ENCODE measurements at places on chromosomes 13 and 19.
A peak's percentile ranks its signal among the peaks of the same experiment; 100 is the strongest.

GRCh38 chr19:53519446-53519845, 18.5 kb upstream of the ZNF331 start:
- DNase-seq, result no peak

DNA sequence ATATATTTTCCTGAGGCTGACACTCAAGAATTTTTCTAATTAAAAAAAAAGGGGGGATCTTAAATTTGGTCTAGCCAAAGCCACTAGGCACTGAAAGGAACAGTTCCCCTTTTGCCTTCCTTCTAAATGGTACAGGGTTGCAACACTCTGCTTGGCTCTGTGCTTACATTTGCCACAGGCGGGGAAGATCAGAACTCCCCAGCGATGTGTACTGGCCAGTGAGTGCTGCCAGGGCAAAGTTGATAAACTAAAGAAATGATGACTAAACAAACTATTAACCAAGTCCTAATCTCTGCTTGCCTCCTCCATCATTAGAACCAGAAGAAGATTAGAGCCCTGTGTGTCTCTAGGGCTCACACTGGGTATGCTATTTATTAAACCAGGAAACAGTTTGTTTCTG, 75.3 kb upstream of the SCEL start:
- DNase-seq, result no peak

- DNase-seq, result no peak
These were observed 71.9 kb downstream of the SUCLA2 start for GRCh38 chr13:47929156-47929555.

GRCh38 chr13:109166804-109167203, 537.4 kb downstream of the MYO16 start:
- DNase-seq, result no peak

DNA sequence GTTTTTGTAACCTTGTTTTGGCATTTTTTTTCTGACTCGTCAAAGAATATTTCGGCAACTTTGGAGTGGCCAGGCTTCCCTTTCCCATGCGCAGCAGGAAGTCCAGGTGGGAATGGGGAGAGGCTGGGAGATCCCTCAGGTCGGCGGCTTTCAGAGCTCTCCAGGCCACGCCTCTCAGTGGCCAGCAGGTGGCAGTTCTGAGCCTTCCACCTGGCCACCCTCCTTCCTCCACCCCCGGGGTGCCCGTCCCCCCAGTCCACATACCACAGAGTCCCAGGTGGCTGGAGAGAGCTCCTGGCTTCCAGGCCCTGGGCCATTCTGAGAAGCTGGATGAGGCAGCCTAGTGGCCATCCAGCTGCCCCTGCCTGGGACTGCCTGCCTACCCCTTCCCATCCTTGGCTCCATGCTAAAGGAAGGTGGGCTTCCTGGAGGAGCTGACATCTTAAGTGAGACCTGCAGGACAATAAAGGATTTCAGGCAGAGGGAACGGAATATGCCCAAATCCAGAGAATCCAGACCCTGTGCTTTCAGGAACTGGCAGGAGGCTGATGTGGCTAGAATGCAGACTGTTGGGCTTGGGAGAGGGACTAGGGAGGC, 46.3 kb downstream of the CCNE1 start:
- peak; percentile 54 for DNase-seq

GRCh38 chr13:19862481-19863313, 752 bp downstream of the ZMYM5 start:
- peak; percentile 64 for DNase-seq

- no peak for DNase-seq
These were observed 754 bp downstream of the MAMSTR start for GRCh38 chr19:48718711-48719231.

DNA sequence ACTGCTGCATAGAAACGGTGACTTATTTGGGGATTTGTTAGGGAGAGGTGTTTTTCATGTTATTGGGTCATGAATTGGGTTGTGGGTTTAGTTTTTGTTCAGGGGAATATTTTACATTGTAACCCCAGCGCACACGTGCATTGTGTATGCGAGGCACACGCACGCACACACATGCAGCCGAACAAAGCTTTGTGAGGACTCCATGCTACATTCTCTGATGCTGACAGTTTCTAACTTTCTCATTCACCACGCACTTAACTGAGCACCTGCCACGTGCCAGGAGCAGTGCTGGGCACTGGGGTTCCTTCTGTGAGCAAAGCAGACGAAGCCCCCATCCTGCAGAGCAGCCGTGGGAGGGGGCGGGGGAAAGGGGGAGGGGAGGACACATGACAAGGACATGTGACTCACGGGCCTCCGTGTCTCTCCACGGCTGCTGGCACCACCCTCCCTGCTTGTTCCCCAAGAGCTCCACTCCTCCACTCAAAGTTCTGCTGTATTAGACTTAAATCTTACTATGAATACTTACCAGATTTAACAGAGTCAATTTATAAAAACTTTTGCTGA, 55.6 kb downstream of the SLC7A9 start:
- no peak for DNase-seq

GRCh38 chr19:52200044-52200443, 10.2 kb downstream of the PPP2R1A start:
- no peak for DNase-seq

DNA sequence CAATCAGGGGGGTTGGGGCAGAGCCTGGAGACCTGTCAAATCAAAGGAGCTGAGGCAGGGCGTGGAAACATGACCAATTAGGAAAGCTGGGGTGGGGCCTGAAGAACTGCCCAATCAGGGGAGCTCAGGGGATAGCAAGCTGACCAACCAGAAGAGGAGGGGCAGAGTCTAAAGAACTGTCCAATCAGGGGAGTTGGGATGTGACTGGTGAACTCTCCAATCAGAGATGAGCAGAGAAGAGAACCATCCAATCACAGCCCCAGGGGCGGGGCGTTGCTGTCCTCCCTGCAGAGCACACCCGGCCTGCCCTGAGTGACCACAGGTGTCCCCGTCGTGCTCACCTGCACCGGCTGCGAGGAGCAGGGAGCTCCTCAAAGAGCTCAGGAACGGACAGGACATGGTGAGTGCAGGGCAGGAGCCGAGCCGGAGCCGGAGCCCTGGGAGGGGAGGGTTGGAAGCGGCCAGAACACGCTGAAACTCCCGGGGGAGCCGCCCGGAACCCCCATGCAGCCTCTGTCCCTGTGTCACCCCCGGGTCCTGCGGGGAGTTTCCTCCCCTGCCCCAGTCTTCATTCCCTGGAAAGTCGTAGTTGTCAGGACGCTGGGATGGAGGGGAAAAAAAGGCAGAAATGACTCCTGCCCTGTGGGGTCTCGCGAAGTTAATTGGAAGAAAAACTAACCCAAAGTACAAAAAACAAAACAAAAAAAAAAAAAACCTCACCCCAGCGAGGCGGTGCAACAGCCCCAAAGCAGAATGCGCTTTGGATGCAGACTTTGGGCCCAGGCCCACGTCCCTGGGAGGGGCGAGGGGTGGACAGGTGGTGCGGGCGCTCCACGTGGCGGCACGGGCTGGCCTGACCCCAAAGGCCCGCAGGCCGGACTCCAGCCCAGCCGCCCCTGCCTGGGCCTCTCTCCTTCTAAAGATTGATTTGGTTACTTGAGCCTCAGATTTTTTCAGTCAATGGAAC, at the start of gene ZNF556:
TSS of gene ZNF556 (plus strand) at position 311 of the 967 bp plus-strand sequence. CDS start at position 398, 87 bp downstream.
- peak; percentile 25 for DNase-seq

- no peak for DNase-seq
These were observed 874.8 kb upstream of the SLITRK6 start for GRCh38 chr13:86673931-86674431.

- no peak for DNase-seq
These were observed 267.3 kb downstream of the FGF9 start for GRCh38 chr13:21938168-21938567.

DNA sequence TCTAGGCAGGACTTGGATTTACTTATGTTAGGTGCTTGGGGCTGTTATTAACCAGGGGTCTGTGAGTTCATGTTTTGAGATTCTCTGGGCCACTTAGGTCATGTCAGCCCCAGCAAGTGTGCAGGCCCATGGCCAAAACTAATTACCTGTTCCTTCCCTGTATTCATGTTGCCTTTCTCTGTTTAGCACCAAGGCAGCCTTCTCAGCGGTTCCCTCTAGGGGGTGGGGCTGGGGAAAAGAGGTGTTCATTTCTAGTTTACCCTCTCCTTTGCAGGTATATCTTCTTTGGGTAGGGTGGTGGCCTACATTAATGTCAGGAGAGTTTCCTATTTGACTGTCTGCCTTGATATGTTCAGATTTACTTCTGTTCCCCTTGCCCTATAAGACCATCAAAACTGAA, 61.7 kb downstream of the PDS5B start:
- DNase-seq, result no peak

DNA sequence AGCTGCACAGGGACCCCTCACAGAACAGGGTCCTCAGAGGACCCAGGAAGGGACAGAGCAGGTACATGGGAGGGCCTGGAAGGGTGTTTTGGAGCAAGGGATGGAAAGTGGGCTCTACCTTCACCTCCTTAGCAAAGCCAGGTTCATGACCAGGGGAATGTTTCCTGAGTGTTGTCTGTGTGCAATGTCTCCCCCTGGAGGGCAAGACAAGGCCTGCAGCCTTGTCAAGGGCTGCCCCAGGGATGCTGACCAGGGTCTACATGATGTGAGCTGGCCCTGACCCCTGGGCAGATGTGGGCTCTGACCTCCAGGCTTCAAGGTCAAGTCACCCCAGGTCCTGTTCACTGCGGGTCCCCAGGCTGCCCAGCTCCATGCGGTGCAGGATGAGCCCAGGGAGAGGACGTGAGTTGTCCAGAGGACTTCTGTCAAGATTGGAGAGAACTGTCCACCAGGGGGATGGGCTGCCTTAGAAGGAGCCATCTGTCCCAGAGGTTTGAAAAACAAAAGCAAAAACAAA, 1.0 kb upstream of the CEACAM1 start:
- DNase-seq, result peak; percentile 76

GRCh38 chr13:38661010-38661675, 25.7 kb upstream of the FREM2 start:
- no peak for DNase-seq

DNA sequence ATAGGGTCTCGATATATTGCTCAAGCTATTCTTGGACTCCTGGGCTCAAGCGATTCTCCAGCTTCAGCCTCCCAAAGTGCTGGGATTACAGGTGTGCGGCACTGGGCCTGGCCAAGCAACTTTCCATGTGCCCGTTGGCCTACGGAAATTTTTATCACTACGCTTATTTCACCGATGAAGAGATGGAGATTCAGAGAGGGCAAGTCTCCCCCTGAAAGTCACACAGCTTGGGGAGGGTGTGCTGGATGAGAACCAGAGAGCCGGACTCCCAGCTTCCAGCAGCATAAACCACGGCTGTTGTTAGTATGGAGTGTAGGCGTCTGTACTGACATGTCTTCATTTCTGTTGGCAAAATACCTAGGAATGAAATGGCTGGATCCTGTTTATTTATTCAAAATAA, 11.8 kb upstream of the GNA11 start:
- DNase-seq, result no peak

DNA sequence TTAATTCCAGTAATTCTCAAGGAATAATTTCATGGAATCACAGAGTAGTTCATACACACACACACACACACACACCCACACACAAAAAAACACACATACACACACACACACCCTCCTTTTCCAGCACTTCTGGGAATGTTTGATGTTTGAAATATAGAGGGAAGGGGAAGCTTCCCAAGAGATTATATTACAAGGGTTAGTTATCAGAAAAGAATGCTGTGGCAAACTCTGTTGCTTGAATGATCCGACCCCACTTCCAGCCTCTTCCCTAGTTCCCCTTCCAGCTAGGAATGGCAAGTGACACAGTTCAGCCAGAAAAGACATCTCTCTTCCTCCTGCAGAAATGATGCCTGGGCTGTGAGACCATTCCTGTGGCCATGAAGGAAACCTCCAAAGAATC, 49.9 kb downstream of the KCTD12 start:
- DNase-seq, result no peak

GRCh38 chr19:5006201-5006600, 37.3 kb downstream of the KDM4B start:
- no peak for DNase-seq

DNA sequence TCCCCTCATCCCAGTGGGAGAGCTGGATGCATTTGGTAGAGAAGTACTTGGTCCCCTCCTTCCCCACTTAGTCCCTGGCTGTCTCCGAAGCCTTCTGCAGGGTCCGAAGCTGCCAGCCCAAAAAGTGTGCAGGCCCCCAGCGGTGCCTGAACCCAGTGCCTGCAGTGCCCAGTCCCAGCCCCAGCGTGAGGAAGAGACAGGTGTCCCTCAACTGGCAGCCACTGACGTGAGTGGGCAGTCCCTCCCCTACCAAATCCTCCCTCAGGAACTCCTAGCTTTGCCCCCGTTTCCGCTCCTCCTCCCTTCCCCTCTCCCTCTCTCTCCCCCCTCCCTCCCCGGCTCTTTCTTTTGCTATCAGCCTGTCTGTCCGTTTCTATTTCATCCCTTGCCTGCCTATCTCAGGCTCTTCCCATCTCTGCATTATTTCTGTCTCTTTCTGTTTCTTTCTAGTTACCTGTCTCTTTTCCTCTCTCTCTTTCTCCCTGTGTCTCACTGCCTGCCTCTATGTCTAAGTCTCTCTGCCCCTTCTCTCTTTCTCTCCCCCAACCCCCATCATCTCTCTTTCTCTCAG, 1.8 kb upstream of the LTBP4 start:
- no peak for DNase-seq

DNA sequence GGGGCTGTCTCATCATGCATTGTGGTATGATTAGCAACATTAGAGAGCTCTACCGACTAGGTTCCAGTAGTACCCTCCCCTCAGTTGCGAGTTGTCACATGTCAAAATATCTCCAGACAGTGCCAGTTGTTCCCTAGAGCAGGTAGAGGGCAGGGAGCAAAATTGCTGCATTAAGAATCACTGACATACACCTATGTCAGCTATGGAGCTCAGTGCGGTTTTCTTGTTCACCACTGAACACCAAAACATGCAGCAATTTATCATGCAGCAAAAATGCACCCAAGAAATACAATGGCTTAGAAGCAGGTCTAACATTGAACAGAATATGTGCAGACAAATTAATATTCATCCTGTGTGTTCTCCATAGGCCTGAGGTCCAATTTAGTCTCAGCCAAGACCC, 186.9 kb upstream of the STARD13 start:
- DNase-seq, result no peak
